ENCODE measurements at places on chromosomes 12 and 14. TPM values are rescaled to one million over a fixed set of nuclear protein-coding genes. Genes with fewer than 3 reads are reported as not detected.

DNA sequence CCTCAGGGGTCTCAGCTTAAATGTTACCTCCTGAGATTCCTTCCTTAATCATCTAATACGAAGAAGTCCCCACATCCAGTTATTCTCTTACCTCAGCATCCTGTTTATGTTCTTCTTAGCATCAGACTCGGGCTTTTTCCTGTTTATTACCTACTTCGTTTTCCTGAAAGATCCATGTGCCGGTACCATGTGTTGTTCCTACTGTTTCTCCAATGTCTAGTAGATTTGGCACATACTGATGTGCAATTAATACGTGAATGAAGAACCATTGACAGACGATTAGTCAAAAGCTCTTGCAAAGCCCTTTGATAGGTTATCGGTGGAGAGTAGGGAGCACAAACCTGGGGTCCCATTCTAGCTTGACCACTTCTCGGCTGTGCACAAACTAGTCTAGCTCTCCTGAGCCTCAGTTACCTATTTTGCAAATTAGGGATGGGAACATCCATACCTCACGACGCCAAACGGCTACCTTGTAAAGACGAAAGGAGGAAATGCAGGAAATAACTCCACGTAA lies 735 bp upstream of the MAPKAPK5 start:
- H3K27me3 ChIP-seq: peaks cover 4% of the 10 kb centered on the region
- DNase-seq: no peak
- H3K4me3 ChIP-seq: peak overlapping the region; percentile 99
- peaks cover 64% of the 10 kb centered on the region for H3K4me1 ChIP-seq
- H3K36me3 ChIP-seq: peaks cover 8% of the 10 kb centered on the region

- H3K36me3 ChIP-seq: peaks cover 18% of the 10 kb centered on the region
- peaks cover 17% of the 10 kb centered on the region for H3K4me1 ChIP-seq
- H3K27me3 ChIP-seq: no peaks in the 10 kb centered on the region
- no peak overlapping the region for H3K4me3 ChIP-seq
Measured at GRCh38 chr14:51248016-51248987, 8.3 kb downstream of the TMX1 start.

DNA sequence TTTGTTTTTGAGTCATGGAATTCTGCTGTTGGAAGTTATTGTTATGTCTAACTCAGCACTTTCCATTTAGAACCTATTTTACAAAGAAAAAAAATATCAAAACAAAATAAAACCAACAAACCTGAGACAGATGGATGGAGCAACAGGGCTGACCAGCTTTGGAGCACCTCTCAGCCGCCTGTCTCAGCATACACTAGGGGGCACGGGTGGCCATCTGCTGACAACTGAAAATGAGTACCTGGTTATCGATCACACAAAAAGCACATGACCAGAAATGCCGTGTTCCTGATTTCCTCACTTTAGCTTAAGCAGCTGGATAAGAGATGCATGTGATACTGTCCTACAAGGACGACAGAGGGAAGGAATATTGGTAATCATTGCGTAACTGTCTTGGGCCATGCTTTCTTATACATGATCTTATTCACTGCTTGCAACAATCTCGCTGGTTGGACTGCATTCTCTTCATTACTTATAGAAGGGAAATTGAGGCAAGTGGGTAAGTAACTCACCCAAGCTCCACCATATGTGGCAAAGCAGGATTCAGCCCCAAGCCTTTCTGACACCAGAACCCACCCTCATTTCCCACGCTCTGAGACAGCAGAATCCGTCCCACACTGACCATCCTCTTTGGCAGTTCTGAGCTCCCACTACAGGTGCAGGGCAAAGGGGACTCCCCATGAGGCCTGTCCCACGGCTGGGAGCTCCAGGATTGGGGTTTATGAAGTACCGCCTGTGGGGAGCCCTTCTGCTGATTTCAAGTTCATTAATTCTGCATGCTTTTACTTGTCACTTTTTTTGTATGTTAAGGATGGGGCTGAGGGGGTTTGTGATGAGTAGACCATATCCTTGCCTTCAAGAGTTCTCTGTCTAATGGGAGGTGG lies 43.5 kb downstream of the C14orf132 start:
- H3K27ac ChIP-seq: no peak overlapping the region
- no peak overlapping the region for H3K4me3 ChIP-seq
- no peaks in the 10 kb centered on the region for H3K36me3 ChIP-seq
- peaks cover 3% of the 10 kb centered on the region for H3K27me3 ChIP-seq
- no peak for DNase-seq
- H3K4me1 ChIP-seq: no peaks in the 10 kb centered on the region

DNA sequence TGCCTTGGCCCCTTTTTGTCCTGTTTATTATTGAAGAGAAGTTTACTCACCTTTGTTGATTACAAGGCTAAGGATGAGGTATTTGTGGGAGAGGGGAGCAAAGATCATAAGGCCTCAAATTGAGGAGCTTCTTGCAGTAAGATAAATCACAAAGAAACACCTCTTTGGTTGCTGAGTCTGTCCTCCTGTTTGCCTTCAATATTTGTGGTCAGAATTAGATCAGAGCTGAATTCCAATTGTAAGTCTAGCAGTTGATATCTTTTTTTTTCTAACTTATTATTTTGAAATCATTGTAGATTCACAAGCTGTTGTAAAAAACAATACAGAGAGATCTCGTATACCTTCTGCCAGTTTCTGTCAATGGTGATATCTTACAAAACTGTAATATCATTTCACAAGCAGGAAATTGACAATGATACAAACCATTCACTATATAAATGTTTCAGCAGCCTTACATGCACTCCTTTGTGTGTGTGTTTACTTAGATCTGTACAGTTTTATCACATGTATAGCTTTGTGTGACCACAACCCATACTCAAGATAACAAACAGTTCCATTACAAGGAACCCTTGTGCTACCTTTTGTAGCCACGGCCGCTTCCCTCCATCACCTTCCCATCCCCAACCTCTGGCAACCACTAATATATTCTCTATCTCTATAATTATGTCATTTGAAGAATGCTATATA lies 97.4 kb downstream of the KICS2 start:
- H3K4me1 ChIP-seq: no peaks in the 10 kb centered on the region
- no peak overlapping the region for H3K4me3 ChIP-seq
- no peaks in the 10 kb centered on the region for H3K36me3 ChIP-seq
- peaks cover 7% of the 10 kb centered on the region for H3K27me3 ChIP-seq
- no peak overlapping the region for H3K27ac ChIP-seq

DNA sequence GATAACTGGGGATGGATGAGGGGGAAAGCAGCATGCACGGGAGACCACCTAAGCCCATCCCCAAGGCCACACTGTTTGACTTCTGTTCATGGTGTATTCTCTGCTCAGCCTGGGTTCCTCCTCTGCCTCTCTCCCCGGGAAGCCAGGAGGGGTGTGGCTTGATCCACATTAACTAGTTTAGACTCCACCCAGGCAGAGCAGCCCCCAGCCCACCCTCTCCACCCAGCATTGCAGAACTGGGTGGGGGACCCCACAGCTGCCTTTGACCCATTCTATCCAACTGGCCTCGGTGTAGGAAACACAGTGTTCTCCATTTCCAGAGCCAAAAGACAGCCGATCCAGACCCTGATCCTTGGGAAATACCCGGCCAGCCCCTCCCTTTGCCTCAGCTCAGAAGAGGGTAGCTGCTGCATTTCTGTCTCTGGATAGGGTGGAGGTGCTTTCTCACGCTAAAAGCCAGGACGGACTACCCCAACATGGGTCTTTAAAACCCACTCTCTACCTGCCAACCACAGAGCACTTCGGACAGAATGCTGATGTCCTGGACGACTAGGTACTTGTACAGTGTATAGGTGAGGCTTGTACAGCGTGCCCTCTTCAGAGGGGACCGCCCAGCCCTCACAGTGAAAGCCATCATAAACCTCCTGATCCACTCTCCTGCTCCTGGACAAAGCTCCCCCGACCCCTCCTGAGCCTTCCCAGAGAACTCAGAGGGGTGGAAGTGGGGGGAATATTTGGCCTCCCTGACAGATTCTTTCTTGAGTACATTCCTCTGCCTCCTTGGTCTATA lies 9.4 kb downstream of the SPRYD3 start:
- no peak overlapping the region for H3K27ac ChIP-seq
- DNase-seq: no peak
- H3K36me3 ChIP-seq: peaks cover 6% of the 10 kb centered on the region
- H3K27me3 ChIP-seq: no peaks in the 10 kb centered on the region

GRCh38 chr14:59831121-59831730 lies 39.4 kb downstream of the RTN1 start:
- H3K36me3 ChIP-seq: no peaks in the 10 kb centered on the region
- no peaks in the 10 kb centered on the region for H3K4me1 ChIP-seq
- DNase-seq: no peak
- no peak overlapping the region for H3K27ac ChIP-seq
- H3K27me3 ChIP-seq: no peaks in the 10 kb centered on the region
- H3K4me3 ChIP-seq: no peak overlapping the region

DNA sequence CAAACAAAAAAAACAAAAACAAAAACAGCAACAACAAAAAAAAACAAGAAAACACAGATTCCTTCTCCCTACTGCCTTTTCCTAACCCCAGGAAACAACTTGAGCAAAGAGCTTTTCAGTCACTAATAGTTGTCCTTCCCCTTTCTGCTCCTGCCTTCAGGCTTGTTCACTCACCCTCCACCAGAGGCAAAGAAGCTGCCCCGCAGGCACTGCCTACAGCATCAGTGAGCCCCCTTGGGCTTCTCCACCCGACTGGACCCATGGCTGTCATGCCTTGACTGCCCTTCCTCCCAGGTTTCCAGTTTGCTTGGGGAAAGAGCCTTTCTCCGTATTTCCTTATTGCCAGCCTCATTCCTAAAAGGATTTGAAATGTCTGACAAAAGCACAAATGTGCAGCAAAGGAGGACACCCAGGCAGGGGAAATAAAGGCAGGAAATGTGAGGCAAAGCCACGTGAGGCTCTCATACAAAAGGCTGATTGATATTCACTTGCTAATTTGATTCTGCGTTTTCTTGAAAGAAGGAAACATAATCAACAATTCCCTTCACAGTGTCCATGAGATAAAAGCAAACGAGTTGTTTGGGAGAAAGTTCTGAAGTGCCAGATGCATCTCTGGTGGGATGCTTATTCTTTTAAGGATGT lies 85.7 kb downstream of the GPATCH2L start:
- no peak overlapping the region for H3K27ac ChIP-seq
- DNase-seq: no peak
- H3K4me1 ChIP-seq: no peaks in the 10 kb centered on the region
- H3K36me3 ChIP-seq: peaks cover 22% of the 10 kb centered on the region
- H3K27me3 ChIP-seq: no peaks in the 10 kb centered on the region

DNA sequence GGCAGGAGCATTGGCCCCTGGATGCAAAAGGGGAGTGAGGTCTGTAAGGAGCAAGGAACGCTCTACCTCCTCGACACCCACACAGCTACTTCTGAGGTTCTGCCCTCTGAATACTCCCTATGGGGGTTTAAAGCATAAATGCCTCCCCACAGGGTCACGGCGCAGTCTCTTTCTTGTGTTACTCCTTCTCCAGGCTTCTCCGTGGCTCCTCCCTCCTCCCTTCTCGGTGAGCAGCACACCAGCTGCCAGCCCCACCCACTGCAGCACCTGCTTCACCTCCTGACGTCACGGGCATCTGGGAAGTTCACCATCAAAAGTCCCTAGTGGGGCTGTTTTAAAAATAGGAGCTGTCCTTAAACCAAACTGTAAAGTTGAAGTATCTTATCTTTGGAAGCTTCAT lies 67.3 kb downstream of the SPTB start:
- H3K27me3 ChIP-seq: peaks cover 2% of the 10 kb centered on the region
- H3K4me3 ChIP-seq: no peak overlapping the region
- H3K36me3 ChIP-seq: no peaks in the 10 kb centered on the region

DNA sequence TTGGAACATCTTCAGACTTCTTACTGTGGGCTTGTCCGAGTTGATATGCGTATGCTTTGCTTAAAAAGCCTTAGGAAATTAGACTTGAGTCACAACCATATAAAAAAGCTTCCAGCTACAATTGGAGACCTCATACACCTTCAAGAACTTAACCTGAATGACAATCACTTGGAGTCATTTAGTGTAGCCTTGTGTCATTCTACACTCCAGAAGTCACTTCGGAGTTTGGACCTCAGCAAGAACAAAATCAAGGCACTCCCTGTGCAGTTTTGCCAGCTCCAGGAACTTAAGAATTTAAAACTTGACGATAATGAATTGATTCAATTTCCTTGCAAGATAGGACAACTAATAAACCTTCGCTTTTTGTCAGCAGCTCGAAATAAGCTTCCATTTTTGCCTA lies 8.8 kb downstream of the LRR1 start:
- H3K27me3 ChIP-seq: no peaks in the 10 kb centered on the region
- H3K27ac ChIP-seq: no peak overlapping the region
- H3K4me1 ChIP-seq: peaks cover 4% of the 10 kb centered on the region
- peaks cover 9% of the 10 kb centered on the region for H3K36me3 ChIP-seq
- DNase-seq: no peak

GRCh38 chr14:68687746-68688145 lies 105.1 kb downstream of the ZFP36L1 start:
- peaks cover 37% of the 10 kb centered on the region for H3K4me1 ChIP-seq
- H3K36me3 ChIP-seq: no peaks in the 10 kb centered on the region
- H3K27me3 ChIP-seq: peaks cover 4% of the 10 kb centered on the region

DNA sequence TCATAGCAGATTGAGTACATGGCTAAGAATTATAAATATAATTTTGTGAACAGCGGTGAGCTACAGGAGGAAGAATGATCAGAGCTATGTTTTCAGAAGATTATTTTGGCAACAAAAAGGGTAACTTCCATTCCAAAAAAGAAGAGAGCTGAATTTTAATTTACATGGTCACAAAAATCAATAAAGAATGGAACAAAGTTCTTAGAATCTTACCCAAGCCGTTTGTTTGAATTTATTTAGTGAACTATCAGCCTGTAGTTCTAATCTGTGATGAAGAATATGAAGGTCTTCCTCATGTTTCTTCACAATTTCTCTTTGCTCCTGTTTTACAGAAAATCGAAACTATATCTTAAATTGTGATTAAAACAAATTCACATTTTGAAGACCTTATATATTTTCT lies 54.4 kb upstream of the C12orf50 start:
- H3K4me1 ChIP-seq: no peaks in the 10 kb centered on the region
- H3K36me3 ChIP-seq: peaks cover 53% of the 10 kb centered on the region
- no peak overlapping the region for H3K4me3 ChIP-seq
- DNase-seq: no peak
- H3K27ac ChIP-seq: no peak overlapping the region

GRCh38 chr12:76890151-76891143 lies 11.6 kb upstream of the CSRP2 start:
- H3K27me3 ChIP-seq: peaks cover 5% of the 10 kb centered on the region
- H3K27ac ChIP-seq: no peak overlapping the region
- no peak overlapping the region for H3K4me3 ChIP-seq
- H3K4me1 ChIP-seq: no peaks in the 10 kb centered on the region
- no peak for DNase-seq

GRCh38 chr14:55518391-55518790 lies 61.6 kb upstream of the KTN1 start:
- no peaks in the 10 kb centered on the region for H3K4me1 ChIP-seq
- no peak overlapping the region for H3K27ac ChIP-seq
- H3K4me3 ChIP-seq: no peak overlapping the region
- no peak for DNase-seq
- no peaks in the 10 kb centered on the region for H3K27me3 ChIP-seq

GRCh38 chr14:103705504-103706284 lies 9.6 kb downstream of the XRCC3 start:
- DNase-seq: no peak
- H3K4me3 ChIP-seq: no peak overlapping the region
- peaks cover 5% of the 10 kb centered on the region for H3K36me3 ChIP-seq
- H3K27ac ChIP-seq: no peak overlapping the region

GRCh38 chr14:26896447-26896846 lies 298.6 kb upstream of the NOVA1 start:
- DNase-seq: no peak
- no peak overlapping the region for H3K4me3 ChIP-seq
- H3K36me3 ChIP-seq: no peaks in the 10 kb centered on the region
- H3K4me1 ChIP-seq: no peaks in the 10 kb centered on the region
- peaks cover 2% of the 10 kb centered on the region for H3K27me3 ChIP-seq

The KIAA0586 gene
- 5.4 TPM for polyA plus RNA-seq

The HCAR1 gene
- polyA plus RNA-seq: not detected

The CDCA3 gene
- polyA plus RNA-seq: not detected

The BICDL1 gene
- polyA plus RNA-seq: not detected

Data from immature natural killer cell (primary cell).